ENCODE measurements at places on chromosomes 4 and X.

GRCh38 chr4:39635023-39635422 lies 3.6 kb downstream of the SMIM14 start:
- DNase-seq = no peak

DNA sequence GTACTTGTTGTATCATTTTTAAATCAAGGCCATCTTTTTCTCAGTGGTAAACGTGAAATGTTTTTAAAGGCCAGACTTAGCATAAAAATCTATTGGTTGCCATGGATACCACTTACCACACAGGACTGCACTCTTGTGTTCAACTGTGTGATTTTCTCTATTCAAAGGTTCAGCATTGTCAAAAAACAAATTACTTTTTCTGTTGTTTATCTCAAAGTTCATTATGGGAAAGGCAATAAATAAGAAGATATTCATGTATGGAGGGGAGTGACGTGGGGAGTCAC lies 231.0 kb upstream of the GATB start:
- DNase-seq = no peak

DNA sequence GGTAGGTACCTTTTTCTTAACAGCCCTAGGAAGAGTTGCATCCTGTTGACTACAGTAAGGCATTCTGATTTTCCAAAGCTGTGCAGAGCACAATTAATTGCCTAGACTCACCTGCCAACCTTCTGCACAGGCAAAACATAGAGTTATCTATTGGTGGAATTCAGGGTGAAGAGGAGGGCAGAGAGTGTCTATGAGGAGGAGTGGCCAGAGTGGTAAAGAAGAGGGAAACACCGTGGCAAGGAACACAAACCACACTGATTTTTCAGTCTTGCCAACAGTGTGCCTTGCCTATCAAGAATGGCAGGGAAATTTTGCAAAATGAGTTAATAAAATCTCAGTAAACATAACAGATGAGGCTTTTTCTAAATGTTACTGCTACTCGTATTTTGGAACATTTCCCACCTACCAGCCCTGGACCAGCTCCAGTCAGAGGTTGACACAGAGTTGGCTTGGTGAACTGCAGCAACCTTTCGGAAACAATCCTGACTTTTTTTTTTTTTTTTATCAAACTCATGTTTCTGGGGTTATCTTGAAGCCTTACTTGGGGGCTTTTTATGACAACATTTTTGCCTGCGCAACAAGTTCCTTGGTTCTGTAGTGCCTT lies 67.9 kb upstream of the CAPN6 start:
- DNase-seq = no peak

- DNase-seq = no peak
Observed at GRCh38 chrX:38538134-38538533, 23.2 kb upstream of the TSPAN7 start.

DNA sequence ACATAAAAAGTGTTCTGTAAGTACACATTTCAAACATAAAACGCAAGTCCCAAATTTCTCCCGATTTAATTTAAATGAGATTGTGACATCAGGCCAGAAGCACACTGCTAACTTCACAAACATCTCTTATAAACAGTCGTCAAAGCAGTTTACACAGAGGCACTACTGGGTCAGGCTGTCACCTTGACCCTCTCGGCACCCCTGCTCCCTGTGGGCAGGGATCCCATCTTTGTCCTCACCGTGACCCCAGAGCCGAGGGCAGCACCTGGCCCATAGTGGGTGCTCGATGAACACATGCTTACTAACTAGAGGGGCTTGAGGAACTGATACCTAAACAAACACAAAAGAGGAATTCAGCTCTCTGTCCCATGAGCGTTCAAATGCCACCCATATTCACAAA lies 22.2 kb downstream of the QDPR start:
- DNase-seq = no peak

DNA sequence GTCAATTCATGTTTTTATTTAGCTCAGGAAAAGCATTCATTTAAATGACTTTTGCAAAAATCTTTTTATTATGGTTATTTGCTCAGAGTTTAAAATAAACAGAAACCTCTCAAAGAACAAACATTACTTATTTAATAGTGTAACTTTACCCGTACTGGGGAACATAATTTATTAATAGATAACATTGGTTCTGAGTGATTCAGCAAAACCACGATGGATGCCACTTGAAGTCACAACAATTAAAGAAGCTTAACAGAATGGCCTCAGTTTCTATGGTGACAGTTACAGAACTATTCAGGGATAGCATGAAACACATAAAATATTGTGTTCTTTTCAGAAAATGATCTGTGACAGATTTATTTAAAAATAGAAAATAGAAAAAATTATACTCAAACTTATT lies 368.7 kb downstream of the CCSER1 start:
- no peak for DNase-seq

- no peak for DNase-seq
Observed at GRCh38 chr4:69713593-69713992, 46.8 kb downstream of the SULT1B1 start.

DNA sequence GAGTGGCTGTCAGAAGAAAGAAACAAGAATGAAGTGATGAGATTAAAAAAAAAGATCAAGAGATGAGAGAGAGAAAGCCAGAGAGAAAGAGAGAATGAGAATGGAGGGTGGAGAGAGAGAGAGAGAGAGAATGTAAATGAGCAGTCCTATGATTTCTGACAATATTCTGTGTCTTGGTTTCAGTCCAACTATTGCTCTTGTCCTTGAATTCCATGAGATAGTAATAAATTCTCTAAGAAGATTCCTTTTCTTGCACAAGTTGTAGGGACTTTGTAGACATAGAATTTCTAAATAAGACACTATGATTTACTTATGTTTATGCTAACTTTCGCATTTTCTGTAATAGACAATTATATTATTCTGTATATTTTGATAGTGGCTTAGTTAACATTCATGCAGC lies 149.6 kb upstream of the CTSO start:
- DNase-seq = no peak

GRCh38 chr4:143514901-143515300 lies 1.4 kb downstream of the SMARCA5 start:
- no peak for DNase-seq

DNA sequence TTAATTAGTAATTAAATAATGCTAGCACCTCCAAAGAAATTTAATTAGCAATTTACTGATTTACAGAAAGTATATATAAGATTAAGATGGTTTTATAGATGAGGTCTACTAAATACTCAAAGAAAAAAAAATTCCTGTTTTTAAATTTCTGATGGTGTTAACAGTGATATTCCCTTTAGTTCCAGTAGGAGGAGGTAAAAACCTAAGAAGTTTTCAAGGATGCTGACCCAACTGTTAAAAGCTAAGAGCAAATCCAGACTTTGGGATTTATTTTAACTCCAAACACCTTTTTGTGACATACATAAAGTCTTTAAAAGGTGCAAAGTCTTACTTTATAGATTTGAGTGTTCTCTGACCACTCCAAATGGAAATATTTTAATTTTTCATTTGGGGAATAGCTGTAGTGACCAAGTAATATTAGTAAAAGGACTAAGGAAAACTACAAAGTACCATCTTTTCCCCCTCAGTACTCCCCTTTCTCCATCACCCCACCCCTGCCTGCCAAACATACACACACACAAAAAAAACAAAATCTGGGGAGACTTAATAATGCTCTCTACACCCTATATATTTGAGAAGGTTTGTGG lies 34.2 kb upstream of the CSN1S1 start:
- no peak for DNase-seq

GRCh38 chr4:165458471-165458870 lies 79.7 kb downstream of the CPE start:
- no peak for DNase-seq

- DNase-seq = no peak
Observed at GRCh38 chrX:153433161-153433680, 12.6 kb downstream of the TREX2 start.

GRCh38 chrX:69505772-69506616 lies 1.9 kb downstream of the NALF2 start:
- DNase-seq = no peak

- DNase-seq = no peak
Observed at GRCh38 chr4:23438764-23439163, 451.1 kb downstream of the PPARGC1A start.

- no peak for DNase-seq
Observed at GRCh38 chr4:1510931-1511330, 104.7 kb upstream of the NKX1-1 start.

DNA sequence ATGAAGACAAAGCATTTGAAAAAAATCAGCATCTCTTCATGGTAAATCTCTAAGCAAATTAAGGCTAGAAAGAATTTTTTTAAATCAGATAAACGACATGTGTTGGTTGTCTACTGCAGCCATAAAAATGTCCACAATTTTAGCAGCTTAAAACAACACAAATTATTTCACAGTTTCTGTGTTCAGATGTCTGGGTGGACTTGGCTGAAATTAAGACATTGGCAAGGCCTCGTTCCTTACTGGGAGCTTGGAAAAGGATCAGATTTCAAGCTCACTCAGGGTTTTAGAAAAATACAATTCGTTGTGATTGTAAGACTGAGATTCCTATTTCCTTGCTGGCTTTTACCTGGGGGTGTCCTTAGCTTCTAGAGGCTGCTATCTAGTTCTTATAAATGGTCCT lies 1470.6 kb downstream of the PCDH19 start:
- DNase-seq = no peak

GRCh38 chr4:52377563-52377962 lies 281.5 kb downstream of the USP46 start:
- DNase-seq = no peak

DNA sequence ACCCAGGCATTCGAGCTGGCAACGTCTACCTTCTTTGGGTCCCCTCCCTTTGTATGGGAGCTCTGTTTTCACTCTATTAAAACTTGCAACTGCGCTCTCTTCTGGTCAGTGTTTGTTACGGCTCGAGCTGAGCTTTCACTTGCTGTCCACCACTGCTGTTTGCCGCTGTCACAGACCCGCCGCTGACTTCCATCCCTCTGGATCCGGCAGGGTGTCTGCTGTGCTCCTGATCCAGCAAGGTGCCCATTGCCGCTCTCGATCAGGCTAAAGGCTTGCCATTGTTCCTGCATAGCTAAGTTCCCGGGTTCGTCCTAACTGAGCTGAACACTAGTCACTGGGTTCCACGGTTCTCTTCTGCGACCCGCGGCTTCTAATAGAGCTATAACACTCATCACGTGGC lies 183.5 kb upstream of the GALNTL6 start:
- no peak for DNase-seq

DNA sequence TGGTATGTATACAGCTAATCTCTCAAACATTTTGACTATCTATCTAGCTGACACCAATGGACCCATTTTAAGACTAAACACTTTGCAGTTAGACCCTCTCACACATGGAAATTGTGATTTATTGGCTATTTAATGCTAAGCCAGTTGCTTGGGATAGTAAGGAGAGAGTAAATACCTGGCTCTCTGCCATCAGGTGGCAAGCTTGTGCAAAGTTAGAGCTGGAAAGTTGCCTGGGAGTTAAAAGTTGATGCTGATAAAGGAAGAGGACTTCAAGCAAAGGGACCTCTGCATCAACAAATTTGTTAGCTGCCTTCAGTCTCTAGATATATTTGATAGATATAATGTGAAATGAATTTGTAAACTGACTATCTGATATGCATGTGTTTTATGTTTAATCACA lies 61.1 kb downstream of the PACRGL start:
- DNase-seq = no peak

DNA sequence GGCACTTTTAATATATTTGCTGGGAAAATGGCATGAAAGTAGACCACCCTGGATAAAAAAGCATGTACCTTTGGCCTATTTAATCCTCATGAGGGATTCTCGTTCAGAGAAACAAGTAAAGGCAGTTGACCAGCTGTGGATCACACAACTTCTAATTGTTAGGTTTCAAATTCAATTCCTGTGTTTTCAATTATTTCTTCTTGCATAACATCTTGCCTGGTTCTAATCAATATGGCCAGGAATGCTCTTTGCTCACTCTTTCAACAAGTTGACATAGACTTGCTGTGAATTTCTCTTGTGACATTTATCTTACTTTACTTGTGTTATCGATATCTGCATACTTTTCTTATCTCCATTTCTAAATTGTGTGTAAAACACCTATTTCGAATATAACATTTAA lies 211.8 kb downstream of the SLC7A11 start:
- DNase-seq = no peak

DNA sequence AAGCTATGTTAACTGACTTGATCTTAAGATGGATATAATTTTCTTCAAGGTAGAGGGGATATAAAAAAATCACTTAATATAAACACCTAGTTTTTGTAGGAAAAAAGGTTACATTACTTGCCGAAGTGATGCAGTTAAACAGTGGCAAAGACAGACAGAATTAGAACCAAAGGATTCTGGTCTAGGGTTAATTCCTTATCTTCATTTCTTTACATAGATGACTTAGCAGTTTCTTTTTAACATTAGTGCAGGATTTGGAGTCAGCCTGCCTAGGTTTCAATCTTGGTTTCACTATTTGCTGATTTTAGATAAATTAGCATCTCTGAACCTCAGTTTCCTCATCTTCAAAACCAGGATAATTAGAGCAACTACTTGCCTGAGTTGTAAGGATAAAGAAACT lies 14.3 kb downstream of the ZAR1 start:
- DNase-seq = no peak

- no peak for DNase-seq
Observed at GRCh38 chr4:4601803-4602369, 60.0 kb upstream of the STX18 start.

- peak; percentile 92 for DNase-seq
Observed at GRCh38 chrX:41084044-41084892, 977 bp upstream of the USP9X start.

- DNase-seq = no peak
Observed at GRCh38 chr4:127997534-127998388, 32.6 kb downstream of the ABHD18 start.

GRCh38 chr4:177404986-177405385 lies 37.3 kb downstream of the AGA start:
- no peak for DNase-seq

DNA sequence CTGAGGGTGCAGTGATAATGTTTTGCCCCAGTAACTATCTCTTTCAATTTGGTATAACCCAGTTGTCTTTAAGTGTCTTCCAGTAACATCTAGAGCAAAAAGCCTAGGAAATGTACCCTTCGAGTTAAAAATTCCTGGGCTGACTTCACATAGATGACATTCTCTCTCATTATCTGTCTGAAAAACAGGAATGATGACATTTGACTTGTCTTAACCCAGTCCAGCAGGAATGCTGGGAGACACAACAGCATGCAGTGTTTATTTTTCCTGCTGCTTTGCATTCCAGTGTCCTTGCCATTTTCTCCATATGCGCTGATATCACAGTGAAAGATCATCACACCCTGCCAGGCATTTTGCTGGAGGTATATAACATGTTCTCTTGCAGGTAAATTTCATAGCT lies 130.0 kb downstream of the SOWAHB start:
- no peak for DNase-seq

DNA sequence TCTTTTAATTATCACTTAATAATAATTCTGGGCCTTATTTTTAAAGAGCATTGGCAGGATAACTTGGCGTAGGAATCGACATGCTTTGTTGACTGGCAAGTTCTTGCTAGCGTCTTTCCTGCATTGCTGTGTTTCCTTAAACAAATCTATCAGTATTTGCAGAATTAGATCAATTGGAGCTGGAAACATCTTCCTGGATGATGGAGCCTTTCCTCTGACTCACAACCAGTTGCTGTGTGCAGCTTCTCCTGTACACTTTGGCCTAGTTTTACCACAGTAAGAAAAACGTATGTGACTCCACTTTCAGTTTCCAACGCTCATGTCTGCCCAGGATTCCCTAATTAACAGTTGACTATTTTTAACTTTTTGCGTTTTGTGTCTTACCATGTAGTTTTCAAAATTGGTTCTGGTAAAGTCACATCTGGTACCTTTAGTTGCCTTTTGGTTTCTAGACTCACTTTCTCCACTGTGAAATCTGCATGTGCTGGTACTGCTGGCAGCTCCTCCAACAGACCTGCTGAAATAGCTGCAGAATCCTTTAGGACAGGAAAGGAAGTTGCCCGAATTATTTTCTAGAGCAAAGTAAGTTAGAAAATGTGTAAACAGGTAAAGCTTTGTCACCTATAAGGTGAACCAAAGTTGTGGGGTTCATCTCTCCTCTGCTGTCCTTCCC lies 553.2 kb upstream of the FAT1 start:
- no peak for DNase-seq
